ENCODE measurements at places on chromosomes 1 and 21.

DNA sequence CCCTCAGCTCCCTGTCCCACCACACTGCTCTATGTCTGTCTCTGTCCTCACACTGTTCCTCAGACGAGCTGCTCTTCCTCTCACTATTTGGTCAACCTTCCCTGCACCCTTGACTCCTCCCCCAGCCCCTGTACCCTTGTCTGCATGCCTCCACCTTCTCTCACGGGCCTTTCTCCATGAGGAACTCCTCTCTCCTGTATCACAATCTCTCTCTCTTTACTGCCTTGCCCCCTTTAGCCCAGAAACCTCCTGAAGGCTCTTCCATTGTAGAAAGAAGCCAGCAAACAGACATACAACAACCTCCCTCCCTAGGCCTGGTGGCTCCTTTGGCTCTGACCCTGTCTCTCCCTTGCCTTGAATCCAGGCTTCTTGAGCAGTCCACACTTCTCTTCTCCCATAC, 251.6 kb upstream of the CSF3R start:
- no peak for DNase-seq

DNA sequence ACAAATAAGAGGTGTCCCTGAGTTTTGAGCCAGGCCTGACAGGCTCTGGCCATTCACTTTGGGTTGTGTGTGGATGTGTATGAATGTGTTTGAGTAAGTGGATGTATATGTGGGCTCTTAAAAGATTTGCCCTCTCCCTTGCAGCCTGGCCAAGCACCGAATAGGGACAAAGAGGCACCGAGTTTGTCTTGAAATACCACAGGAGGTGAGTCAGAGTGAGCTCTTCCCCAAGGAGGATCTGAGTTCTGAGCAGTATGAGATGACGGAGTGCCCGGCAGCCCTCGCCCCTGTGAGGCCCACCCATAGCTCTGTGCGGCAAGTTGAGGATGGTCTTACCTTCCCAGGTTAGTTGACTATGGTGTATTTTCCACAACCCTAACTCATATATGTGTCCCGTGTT, 19.0 kb downstream of the KDM4A start:
- no peak for DNase-seq

- DNase-seq = no peak
These were observed 84.9 kb upstream of the ARHGEF16 start for GRCh38 chr1:3369446-3370076.

DNA sequence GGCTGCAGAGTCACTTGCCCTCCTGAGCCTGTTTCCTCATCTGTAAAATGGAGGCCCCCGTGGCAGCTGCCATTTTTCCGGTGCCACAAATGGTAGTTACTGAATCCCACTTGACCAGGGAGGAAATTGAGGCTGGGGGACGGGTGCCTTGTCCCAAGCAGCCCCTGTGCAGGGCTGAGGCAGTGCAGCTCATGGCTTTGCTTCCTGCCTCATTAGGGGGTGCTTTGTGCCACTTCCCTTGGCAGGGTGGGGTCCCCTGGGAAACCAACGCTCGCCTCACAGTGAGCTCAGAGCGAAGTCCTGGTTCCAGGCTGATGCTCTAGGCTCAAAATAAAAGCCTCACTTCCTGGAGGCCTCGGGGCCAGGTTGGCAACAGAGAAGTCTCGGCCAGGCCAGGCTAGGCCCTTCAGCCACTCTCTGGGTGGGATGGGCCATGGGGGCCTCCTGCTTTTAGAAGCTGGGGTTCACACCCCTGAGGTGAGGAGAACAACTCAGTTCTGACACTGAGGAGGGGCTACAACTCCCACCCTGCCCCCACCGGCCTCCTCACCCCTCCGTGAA, 6.8 kb downstream of the LAPTM5 start:
- no peak for DNase-seq

DNA sequence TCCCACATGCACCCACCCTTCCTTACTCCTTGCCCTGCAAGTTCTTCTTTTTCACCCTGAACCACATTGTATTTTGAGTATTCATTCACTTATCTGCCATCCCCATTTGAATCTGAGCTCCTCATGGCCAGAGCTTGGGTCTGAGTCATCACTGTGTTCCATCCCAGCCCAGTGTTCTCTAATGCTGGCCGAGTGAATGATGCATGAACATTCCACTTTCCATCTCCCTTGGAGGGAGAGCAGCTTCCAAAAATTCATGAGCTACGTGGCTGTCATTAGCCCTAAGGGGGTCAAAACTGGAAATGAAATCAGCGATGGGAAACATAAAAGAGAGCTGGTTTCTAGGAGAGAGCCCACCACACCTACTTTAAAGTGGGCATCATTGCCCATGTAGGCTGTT, 187.0 kb upstream of the USP24 start:
- DNase-seq = no peak

- peak; percentile 38 for DNase-seq
These were observed 92.5 kb upstream of the RUNX3 start for GRCh38 chr1:25022361-25023189.

GRCh38 chr1:6025269-6026094, 20.2 kb upstream of the KCNAB2 start:
- no peak for DNase-seq

- DNase-seq = no peak
These were observed 131.7 kb downstream of the HHIPL2 start for GRCh38 chr1:222416001-222416791.

DNA sequence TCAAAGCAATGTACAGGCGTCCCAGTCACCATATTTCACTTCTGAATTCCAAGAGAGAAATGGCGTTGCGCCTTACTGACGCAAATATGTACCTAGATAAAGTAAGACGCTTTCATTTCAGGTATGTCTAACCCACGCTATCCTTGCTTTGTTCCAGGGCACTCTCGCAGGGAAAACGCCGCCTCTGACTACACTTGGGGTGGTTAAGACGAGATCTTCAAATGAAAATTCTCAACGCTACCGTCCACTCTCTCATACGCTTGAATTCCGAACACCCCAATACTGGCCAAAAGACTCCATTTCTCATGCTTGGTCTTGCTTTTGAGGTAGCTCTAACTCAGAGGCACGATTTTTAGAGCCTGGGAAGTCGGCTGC, 736 bp upstream of the ZMPSTE24 start:
- DNase-seq = no peak

- DNase-seq = no peak
These were observed 241.9 kb downstream of the RWDD3 start for GRCh38 chr1:95475686-95476457.

DNA sequence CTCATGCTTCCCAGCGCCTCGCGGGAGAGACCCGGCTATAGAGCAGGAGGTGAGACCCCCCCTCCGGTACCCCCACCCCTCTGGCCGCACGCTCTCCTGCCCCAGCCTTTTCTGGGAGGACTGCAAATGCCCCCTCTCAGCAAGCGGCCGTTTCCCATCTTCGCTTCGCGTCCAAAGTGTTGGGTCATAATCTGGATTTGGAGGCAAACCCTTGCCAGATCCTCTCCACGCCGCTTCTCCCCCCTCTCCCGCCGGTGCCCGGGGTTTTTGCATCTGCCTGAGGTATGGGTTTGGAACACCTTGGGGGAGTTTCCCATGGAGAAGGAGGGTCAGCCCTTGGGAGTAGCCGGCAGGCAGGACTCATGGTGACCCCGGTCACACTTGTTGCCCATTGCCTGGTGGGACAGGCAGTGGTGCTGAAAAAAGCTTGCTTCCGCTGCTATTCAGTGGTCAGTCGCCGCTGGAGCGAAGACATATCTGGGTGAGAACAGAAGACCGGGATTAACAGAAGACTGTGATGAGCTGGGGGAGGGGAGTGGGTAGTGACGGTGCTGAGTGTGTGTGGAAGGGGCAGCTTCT, 935 bp downstream of the KCNK2 start:
- DNase-seq = no peak

DNA sequence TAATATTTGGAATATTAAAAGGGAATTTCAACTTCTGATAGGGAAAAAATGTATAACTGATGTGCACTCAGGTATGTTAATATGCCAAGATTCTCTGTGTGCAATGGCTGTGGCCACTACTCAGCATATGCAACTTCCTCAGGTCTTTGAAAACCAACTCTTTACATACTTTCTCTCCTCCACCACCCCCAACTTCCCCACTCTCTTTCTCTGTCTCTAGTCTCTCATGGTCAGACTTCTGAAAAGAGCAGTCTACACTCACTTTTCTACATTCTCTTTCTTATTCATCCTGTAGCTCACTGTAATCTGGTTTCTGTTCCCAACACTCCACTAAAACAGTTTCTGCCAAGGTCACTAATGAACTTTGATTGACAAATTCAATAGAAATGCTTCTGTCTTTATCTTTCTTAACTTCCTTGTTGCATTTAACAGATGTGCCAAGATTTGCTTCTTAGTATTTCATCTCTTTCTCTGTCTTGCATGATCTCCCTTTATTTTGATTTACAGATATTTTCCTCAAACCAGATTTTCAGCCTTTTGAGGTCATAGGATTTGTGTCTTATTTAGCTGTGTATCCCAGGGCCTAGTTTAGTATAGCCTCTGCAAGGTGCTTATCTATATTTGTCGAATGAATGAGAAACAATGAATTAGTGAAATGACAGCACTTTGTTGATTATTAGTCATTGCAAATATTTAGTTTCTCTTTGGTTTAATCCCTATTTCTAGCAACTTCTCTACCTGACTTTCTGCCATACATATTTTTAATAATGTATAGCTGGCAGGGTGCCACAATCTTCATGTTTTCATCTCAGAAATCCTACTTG, 168.9 kb downstream of the LMO4 start:
- no peak for DNase-seq

DNA sequence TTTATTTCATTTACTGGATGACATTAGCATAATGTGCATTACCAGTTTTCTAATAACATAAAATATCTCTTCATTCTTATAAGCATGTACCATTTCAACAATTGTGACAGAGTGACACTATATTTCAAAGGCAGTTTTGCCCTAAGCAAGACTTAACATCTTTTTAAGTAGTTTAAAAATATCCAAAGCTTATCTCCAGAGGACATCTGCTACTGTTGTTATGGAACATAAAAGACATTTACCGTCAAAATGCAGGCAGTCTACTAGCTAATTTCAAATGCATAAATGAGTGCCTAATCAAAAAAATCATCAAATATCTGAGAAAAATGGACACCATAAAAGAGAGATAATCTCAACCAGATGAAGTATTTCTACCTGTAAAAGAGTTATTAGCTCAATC, 782.4 kb upstream of the BRINP3 start:
- DNase-seq = no peak

DNA sequence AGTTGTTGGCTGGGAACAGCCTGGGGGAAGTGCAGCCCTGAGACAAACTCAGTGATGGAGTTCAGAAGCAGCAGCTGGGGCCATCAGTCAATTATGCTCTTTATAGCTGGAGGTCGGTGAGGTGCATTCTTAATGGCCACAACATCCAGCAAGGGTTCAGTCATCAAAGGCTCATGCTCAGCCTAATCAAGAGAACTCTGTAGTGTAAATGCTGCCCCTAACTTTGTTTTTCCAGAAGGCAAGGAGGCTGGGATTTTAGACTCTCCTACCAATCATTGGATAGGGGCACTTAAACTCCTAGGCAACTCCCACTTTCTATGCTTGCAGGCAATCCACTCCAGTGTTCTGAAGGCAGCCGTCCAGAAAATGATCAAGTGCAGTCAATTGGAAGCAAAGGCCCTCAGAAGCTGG, 15.0 kb upstream of the RGS4 start:
- DNase-seq = no peak

DNA sequence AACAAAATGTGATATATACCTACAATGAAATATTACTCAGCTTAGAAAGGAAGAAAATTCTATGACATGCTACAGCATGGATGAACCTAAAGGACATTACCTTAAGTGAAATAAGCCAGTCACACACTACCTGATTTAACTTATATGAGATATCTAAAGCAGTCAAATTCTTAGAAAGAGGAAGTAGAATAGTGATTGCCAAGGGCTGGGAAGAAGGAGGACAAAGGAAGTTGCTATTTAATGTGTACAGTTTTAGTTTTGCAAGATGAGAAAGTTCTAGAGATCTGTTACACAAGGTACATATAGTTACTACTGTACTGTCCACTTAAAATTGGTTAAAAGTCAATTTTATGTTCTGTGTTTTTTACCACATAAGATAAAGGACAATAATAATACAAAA, 87.5 kb upstream of the KCTD3 start:
- DNase-seq = no peak

DNA sequence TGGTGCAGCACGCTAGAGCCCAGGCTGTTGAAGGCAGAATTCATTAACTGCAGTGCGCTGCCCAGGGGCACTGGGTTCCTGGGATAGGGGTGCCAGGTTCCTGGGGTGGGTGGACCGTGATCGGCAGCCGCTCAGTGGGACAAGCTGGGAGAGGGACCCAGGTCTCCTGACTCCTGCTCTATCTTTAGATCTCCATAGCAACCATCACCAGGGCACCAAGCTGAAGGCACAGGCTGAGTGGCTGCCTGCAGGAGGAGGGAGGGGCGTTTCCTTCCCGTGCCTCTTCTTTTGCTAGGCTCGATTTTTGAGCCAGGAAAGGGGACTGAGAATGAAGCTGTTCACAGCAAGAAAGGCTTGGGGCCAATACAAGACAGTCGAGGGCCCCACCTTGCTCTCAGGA, 20.9 kb upstream of the CDCP2 start:
- DNase-seq = no peak

GRCh38 chr1:179958359-179958758, 3.7 kb downstream of the CEP350 start:
- no peak for DNase-seq

DNA sequence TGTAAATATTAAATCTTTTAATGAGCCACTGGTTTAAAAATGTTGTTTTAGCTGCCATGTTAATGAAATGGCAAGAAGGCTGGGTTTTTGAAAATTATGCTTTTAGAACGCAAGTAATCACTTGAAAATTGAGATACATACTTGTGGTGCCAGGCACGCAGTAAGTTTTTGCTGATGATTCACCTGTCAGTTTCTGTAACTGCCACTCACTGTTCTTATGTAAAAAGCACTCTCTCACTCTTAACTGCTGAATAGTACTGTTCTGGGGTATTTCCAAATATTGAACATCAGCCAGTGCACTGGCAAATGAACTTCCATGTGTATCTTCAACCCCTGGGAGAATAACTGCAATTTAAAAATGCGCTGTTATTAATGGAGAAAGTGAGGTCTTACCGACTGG, 17.9 kb downstream of the LGALS8 start:
- no peak for DNase-seq

- peak; percentile 86 for DNase-seq
These were observed 317.6 kb upstream of the PROX1 start for GRCh38 chr1:213669964-213670691.

DNA sequence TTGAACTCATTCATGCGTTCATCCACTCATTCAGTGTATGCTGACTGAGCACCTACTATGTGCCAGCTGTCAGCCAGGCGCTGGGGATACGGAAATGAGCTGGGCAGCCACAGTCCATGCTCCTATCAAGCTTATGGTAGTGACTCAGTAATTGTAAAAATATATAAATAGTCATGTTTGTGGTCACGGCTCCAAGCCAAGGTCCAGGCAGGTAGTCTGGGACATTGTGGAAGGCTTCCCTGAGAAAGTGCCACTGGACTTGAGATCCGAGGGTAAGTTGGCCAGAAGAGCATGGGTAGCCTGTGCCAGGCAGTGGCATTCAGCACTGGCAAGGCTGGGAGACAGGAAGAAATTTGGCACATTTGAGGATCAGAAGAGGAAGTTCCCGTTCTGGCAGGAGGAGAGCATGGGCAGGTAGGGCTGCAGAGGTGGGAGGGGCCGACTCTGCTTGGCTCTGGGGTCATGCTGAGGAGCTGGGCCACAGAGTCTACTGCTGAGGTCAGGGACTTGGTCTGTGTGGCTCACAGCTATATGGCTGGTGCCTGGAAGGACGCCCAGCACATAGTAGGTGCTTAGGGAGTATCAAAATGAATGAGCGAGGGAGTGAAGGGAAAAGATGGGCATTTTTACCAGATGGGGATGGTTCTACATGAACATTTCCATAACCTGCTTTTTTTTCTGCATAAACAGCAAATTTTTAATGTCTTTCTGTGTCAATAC, 6.9 kb downstream of the PTPRF start:
- DNase-seq = no peak

Measured in iPS DF 19.7 (cell line).